NCI-H2171 (cell line): ENCODE measurements at places on chromosomes 16 and 17.

GRCh38 chr16:2150418-2151187 lies 2.2 kb downstream of the RAB26 start:
- DNase-seq: peak; percentile 96

- no peak for DNase-seq
These were observed 31.5 kb downstream of the ABCC12 start for GRCh38 chr16:48124266-48124665.

GRCh38 chr17:56514264-56514663 lies 79.2 kb upstream of the NOG start:
- no peak for DNase-seq

DNA sequence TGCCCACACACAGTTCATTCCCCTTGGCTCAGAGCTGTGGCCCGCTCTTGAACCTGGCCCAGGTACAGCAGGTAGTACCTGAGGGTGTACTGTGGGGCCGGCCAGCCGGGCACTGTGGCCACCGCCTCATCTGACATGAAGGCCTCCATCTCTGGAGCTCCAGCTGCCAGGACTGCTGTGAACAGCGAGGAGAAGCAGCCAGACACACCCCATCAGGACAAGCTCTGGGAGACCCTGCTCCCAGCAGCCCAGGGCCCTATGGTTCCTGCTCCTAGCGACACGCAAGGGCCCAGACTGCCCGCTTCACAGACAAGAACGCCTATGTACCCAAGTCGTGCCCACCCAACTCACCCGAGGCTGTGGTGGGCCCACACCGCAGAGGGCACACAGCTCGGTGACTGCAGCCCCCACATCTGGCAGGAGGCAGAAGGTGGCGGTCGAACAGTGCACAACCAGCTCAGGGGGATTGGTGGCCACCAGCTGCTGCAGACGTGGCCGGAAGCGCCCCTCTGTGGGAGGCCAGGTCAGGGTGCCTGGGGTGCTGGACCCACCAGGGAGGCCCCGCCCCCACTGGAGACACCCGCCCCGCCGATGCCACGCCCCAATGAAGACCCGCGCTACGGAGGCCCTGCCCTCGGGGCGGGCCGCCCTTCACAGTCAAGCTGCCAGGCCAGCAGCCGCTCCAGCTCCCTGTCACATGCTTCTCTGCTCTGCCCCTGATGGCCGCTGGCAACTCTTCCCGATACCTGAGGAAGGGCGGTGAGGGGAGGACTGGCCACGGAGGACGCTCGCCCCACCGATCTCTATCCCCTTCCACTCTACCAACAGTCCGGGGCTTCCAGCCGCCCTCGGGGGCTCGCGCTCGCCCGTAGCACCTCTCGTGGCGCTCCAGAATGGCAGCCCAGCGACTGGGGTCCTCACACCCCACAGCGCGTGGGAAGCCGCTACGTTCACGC lies 1.1 kb upstream of the STUB1 start:
- peak; percentile 72 for DNase-seq

GRCh38 chr17:33421933-33422332 lies 128.8 kb upstream of the ASIC2 start:
- no peak for DNase-seq

- no peak for DNase-seq
These were observed 31.6 kb downstream of the ARHGAP17 start for GRCh38 chr16:24983561-24983960.

DNA sequence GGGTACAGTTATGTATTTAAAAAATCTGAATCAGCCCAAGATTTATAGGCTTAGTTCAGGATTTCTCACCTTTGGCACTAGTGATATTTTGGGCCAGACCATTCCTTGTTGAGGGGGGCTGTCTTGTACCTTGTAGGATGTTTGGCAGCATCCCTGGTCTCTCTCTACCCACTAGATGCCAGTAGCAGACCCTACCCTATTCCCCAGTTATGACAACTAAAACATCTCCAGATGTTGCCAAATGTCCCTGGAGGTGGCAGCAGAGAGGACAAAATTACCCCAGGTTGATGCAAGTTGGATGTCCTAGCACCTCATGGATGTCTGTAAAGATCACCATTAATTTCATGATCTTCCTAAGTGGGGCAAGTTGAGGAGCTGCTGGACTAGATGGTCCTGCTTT lies 45.8 kb downstream of the SYT17 start:
- DNase-seq: no peak

GRCh38 chr17:6577686-6578263 lies 21.4 kb upstream of the PITPNM3 start:
- no peak for DNase-seq

- no peak for DNase-seq
These were observed 30.0 kb downstream of the FOXL1 start for GRCh38 chr16:86608301-86608747.

DNA sequence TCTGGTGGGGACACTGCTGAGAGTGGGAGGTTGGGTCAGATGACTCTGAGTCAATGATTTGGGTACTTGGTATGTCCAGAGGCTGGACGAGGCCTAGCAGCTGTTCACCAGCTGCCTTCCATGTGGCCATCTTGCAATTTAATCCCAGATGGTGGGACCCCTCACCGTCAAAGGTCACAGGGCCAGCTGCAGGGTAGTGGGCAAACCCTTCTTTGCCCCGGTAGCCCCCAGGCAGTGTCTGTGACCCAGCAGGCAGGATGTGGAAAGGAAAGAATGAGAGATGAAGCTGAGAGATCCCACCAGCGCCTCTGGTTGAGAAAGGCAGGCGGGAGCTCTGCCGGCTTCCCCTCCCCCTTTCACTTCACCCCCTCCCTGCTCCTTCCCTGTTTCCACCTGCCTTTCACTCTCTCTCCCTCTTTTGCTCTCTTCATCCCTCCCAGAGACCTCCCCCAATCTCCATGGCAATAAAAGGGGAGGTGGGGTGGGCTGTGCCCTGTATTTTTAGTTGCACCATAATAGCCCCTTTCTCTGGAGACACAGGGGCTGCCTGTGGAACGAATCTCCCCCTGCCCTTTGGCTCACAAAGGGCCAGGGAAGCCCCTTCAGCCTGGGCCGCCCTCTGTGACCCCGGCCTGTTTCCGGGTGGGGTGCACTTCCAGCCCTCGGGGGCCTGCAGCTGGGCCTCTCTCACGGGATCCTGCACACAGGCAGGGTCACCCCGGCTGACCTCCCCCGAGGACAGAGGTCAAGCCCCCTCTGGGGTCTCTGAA lies 20.2 kb downstream of the CDK5RAP3 start:
- no peak for DNase-seq

DNA sequence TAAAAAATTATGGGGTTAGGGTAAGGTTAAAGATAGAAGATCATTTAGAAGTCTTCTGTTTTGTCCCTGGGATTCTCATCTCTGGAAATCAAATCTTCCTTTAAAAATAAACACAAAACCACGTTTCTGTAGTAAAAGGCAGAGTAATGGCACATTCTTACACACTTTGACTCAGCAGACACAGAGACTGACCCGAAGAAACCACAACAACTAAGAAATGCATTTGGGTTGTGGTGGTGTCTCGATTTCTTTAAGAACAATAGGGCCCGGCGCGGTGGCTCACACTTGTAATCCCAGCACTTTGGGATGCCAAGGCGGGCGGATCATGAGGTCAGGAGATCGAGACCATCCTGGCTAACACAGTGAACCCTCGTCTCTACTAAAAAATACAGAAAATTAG lies 54.9 kb upstream of the MYH10 start:
- DNase-seq: no peak

DNA sequence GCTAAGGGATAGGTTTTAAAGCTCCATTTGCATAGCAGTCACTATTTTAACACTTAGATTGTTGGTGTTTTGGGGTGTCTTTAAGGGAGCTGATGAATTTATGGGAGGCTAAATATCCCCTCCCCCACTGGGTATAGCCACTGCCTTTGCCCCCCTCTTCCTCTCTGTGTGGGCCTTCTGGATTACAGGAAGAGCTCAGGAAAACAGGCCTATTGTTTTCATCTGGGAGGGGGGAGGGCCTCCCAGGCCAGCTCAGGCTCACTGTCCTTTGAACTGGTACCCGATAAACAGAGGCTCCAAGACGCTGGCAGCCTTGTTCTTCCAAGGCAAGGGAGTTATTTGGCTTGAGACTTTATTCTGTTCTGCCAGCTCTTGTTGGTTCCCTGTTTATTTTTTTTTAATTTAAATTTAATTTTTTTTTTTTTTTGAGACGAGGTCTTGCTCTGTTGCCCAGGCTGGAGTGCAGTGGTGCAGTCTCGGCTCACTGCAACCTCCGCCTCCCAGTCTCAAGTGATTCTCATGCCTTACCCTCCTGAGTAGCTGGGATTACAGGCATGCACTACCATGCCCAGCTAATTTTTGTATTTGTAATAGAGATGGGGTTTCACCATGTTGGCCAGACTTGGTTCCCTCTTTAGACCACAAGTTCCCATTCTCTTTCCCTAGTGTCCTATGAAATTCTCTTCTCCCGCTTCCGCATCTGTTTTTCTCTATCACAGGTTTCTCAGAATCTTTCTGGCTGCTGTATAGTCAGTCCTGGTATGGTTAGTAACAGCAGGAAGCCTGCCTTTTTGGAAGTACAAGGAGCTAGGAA lies 25.1 kb downstream of the MINK1 start:
- DNase-seq: no peak

DNA sequence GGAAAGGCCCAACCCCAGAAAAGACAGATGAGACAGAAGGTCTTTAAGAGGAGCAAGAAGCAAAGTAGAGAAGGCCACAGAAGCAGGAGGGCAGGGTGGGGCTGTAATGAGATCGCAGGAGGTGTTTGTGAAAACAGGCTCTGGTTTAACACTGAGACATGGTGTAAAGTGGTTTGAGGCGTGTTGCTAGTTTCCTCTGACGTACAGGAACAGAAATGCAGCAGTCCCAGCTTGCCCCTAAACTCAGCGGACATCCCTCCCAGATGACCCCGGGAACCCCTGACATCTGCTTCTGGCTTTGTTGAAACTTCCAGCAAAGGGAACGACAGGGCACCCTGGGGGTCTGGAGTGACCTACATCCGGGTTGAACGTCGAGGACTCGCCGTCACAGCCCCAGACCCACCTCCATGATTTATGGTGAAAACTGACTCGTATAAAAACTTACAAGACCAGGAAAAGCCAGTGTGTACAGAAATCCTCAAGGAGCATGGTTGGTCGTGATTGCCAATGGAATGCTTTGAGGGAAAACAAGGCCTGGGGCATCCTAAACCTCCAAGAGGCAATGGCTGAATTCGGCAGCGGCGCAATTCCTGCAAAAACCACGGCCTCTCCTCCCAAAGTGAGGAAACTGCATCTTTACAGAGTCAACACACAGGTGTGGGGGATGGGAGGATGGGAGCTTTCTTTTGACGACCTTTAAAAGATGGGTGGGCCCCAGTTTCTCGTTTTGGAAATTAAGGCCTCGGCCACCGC lies 25.8 kb downstream of the LITAF start:
- no peak for DNase-seq

DNA sequence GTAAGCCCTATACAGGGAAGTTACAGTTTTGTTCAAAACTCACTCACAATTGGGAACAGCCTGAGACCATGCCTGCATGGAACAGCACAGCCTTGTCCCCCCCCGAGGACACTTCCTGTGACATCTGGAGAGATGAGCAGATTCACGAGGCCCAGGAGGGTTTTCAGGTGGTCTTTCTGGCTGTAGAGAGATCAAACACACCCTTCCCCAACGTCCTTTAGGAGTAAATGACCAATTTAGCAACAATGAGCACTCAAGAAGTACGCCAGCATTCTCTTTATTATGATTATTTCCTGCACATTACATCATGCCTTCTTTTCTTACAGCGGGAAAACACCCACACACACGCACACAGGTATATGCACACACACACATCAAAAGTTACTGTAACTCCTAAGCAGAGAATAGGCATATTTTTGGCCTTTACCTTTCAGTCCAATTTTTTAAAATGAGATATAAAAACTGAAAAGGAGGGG lies 39.0 kb downstream of the ADCY9 start:
- no peak for DNase-seq

GRCh38 chr17:73947966-73948355 lies 255.5 kb upstream of the RPL38 start:
- DNase-seq: no peak

- DNase-seq: no peak
These were observed 58.2 kb downstream of the MYH11 start for GRCh38 chr16:15798671-15799070.

DNA sequence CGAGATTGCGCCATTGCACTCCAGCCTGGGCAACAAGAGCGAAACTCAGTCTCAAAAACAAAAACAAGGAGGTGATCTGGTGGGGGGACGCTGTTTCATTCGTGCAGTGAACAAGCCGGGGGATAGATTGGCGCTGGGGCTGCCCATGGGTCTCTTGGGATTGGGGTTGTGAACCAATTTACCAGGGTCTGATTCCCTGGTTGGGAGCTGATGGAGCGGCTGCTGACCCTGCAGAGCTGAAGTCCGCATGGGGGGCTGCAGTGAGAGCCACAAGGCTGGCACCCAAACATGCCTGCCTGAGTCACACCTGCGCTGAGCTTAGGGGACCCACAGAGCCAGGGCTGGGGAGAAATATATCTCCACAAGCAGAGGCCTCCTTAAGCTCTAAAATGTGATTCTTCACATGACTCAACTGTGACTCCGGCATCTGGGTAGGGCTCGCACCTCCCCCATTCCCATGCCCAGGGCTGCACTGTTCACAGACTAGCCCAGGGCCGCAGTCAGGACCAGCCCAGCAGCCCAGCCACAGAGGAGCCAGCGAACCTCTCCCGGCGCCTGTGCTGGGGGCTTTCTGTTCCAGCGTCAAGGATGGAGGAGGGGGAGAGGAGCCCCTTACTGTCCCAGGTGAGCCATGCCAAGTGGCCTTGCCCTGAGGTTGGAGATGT lies 5.0 kb downstream of the TSPAN10 start:
- no peak for DNase-seq

DNA sequence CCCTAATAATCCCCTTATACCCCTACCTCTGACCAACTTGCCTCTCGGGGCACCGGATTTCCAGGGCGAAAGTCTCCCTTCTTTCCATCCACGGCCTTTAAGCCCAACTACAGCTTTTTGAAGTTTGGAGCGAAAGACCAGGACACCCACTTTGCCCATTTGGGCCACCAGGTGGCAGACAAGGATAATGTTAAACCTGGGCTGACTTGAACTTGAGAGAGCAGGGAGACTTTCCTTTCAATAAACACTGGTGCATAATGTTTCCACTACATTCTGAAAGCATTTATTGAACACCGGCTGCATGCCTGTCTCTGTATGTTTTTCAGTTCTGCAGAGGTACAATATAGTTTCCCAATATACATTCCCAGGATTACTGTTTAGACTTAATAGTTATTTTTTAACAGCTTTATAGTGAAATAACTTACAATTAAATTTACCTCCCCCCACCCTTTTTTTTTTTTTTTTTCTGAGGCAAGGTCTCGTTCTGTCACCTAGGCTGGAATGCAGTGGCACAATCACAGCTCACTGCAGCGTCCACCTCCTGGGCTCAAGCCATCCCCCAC lies 6.9 kb upstream of the CES3 start:
- peak; percentile 59 for DNase-seq

- DNase-seq: peak; percentile 81
These were observed 6.4 kb upstream of the PRR14 start for GRCh38 chr16:30644334-30644830.
